Activated T-cell treated with anti-CD3 and anti-CD28 coated beads for 48 hours (primary cell): ENCODE measurements at places on chromosomes 1 and 21.

- DNase-seq: no peak
Measured at GRCh38 chr1:248596615-248597014, 885 bp downstream of the OR2T10 start.

DNA sequence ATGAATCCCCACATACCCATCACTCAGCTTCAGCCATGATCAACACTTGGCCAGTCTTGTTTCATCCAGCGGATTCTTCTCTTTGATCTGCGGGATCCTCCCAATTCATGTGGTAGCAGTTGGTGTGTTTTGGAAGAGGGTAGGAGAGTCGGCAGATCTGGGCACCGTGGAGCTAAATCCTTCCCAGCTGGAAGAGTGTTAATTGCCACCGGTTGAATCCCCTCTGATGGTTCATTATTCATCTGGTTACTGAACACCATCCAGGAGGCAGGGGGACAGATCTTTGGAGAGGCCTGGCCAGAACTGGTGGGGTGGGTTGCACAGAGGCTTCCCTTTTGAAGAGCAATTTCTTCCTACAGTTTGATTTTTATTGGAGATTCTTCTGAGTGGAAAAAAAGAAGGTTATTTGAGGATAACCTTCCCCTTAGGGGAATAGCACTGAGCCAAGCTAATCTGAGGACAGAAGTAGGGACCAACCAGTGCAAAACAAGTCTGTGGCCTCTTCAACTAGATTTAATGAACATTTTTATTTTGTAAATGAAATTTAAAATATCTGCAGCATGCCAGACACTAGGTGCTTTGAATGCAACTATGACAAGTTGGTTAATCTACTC, 8.1 kb downstream of the NFASC start:
- DNase-seq: no peak

- DNase-seq: no peak
Measured at GRCh38 chr1:179014123-179014522, 11.6 kb upstream of the FAM20B start.

DNA sequence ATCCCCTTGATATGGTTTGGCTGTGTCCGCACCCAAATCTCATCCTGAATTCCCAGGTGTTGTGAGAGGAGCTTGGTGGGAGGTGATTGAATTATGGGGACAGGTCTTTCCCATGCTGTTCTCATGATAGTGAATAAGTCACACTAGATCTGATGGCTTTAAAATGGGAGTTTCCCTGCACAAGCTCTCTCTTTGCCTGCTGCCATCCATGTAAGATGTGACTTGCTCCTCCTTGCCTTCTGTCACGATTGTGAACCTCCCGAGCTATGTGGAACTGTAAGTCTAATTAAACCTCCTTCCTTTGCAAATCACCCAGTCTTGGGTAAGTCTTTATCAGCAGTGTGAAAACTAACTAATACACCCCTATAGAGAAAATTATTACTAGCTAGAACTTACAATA, 959.5 kb upstream of the ADGRL2 start:
- DNase-seq: no peak

DNA sequence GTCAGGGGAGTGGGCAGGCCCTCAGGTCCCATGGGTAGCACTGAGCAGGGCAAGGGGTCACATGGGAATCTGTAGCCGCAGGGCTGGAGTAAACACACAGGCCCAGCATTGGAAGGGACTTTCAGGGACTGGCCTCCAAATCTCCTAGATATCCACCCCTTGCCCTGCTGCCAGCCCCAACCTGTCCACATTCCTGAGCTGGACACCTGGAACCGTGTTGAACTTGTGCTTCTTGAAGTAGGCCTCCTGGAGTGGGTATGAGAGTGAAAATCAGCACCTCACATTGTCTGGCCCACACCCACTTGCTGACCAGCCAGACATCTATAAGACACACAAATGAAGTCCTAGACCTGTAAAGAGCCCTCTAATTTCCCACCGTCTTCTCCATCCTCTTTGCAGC, 7.7 kb downstream of the POMGNT1 start:
- no peak for DNase-seq
